Natural killer cell (primary cell): ENCODE measurements at places on chromosomes 11 and 22. TPM values are rescaled to one million over a fixed set of nuclear protein-coding genes. Genes with fewer than 3 reads are reported as not detected.

Gene PGA5
- total RNA-seq: not detected

Gene POU2F3
- not detected for total RNA-seq

Gene SPINDOC
- 25.3 TPM for total RNA-seq

Gene PRR33
- total RNA-seq: 0.14 TPM

Gene ADAMTS8
- not detected for total RNA-seq

Gene NEFH
- total RNA-seq: 0.48 TPM

DNA sequence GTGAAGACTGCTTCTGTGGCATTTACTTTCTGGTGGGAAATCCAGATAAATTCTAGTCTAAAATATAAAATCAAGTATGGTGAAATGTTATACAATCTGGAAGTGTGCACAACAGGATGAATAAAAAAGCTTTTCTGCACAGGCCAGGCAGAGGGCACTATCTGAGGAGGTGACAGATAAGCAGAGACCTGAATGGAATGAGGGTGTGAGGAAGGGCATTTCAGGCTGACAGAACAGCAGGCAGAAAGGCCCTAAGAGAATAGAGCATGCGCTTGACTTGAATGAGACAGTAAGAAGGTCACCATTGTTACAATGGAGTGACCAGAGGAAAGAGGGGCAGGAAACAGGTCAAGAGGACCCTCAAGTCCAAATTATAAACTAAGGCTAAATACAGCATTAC lies 33.6 kb upstream of the FNBP4 start:
- no peaks in the 10 kb centered on the region for H3K27me3 ChIP-seq
- H3K4me3 ChIP-seq: no peak overlapping the region
- peaks cover 74% of the 10 kb centered on the region for H3K36me3 ChIP-seq
- H3K4me1 ChIP-seq: no peaks in the 10 kb centered on the region
- DNase-seq: no peak
- no peak overlapping the region for H3K27ac ChIP-seq

GRCh38 chr11:75380716-75381420 lies 18.4 kb upstream of the RPS3 start:
- no peak overlapping the region for H3K4me3 ChIP-seq
- peaks cover 33% of the 10 kb centered on the region for H3K4me1 ChIP-seq
- H3K27ac ChIP-seq: no peak overlapping the region

- no peaks in the 10 kb centered on the region for H3K36me3 ChIP-seq
- no peaks in the 10 kb centered on the region for H3K27me3 ChIP-seq
- no peak overlapping the region for H3K27ac ChIP-seq
- DNase-seq: no peak
- no peak overlapping the region for H3K4me3 ChIP-seq
Observed at GRCh38 chr22:24208012-24208749, 26.9 kb downstream of the SUSD2 start.

GRCh38 chr22:33314316-33314715 lies 256.1 kb upstream of the SYN3 start:
- H3K4me1 ChIP-seq: no peaks in the 10 kb centered on the region
- H3K27me3 ChIP-seq: no peaks in the 10 kb centered on the region
- H3K36me3 ChIP-seq: no peaks in the 10 kb centered on the region
- no peak overlapping the region for H3K4me3 ChIP-seq

DNA sequence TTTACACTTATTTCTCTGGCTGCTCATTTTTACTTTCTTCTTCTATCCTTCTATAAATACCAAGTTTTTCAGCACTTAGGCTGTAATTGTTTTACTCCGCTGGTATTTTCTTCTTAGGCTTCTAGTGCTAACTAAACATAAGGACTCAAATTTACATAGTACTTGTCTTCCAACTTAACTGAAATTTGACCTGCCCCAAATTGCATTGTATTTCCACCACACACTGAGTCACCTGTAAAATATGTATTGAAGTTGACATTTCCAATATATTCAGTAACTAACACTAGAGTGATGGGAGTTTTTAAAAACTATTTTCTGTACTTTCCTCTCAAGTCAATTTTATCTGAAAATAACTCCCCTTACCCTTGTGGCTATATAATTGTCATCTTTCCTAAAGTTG lies 1794.1 kb upstream of the RAG2 start:
- no peak for DNase-seq
- no peaks in the 10 kb centered on the region for H3K27me3 ChIP-seq
- H3K36me3 ChIP-seq: no peaks in the 10 kb centered on the region
- no peaks in the 10 kb centered on the region for H3K4me1 ChIP-seq

DNA sequence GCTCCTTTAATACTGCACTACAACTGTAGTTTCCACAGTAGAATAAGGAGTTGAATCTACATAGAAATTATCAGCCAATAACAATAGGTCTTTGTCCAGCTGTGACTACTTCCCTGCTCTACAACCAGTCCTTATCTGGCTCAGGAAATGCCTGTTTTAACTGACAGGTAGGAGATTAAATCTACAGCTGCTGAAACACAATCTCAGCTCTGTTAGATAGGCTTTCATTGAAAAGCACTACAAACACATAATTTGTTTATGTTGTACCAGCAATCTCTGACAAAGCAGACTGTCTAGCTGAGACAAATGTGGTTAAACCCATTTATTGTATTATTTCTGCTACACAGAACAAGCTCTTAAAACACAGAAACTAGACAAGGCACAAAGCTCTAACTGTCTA lies 230.0 kb downstream of the SOX6 start:
- no peaks in the 10 kb centered on the region for H3K36me3 ChIP-seq
- H3K4me1 ChIP-seq: no peaks in the 10 kb centered on the region
- H3K27ac ChIP-seq: no peak overlapping the region

- no peak overlapping the region for H3K4me3 ChIP-seq
- no peaks in the 10 kb centered on the region for H3K4me1 ChIP-seq
- H3K36me3 ChIP-seq: no peaks in the 10 kb centered on the region
- no peaks in the 10 kb centered on the region for H3K27me3 ChIP-seq
- no peak for DNase-seq
Observed at GRCh38 chr11:472272-472671, 22.2 kb downstream of the PTDSS2 start.

DNA sequence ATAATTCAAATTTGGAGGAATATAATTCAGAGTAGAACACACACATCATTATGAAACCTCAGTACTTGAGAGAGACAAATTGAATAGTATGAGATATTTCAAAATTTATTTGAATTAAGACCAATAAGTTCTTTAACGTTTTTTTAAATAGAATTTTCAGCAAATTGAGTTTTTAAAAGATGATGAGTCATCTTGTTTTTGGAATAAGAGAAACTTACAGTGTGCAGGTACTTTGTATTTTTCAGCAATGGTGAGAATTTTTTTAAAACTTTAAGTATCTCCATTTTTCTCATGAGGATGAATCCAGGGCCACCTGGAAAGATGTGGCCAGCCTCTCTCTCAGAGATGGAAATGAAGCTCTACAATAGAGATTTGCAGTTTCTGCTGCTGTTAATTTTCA lies 1015.0 kb upstream of the TENM4 start:
- H3K27me3 ChIP-seq: no peaks in the 10 kb centered on the region
- no peaks in the 10 kb centered on the region for H3K36me3 ChIP-seq
- no peak overlapping the region for H3K27ac ChIP-seq
- no peaks in the 10 kb centered on the region for H3K4me1 ChIP-seq

DNA sequence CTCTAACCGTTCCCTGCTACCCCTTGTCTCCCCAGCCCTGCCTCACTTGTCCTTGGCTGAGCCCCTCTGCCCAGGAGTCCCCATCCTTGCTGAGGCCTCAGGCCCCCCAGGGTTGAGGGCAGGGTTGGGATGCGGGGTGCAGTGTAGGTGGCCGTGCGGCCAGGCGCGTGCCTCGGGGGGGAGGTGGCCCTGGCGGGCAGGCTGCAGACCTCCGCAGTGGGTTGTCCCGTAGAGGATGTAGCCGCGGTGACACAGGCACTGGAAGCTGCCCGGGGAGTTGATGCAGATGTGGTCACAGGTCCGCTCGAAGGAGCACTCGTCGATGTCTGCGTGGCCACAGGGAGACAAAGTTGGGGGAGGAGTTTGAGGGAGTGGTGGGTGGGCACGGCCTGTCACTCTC lies 41.9 kb upstream of the TTLL12 start:
- no peaks in the 10 kb centered on the region for H3K36me3 ChIP-seq
- no peak for DNase-seq
- no peaks in the 10 kb centered on the region for H3K27me3 ChIP-seq
- H3K4me1 ChIP-seq: peaks cover 7% of the 10 kb centered on the region
- no peak overlapping the region for H3K4me3 ChIP-seq

- H3K27me3 ChIP-seq: no peaks in the 10 kb centered on the region
- H3K36me3 ChIP-seq: no peaks in the 10 kb centered on the region
- no peaks in the 10 kb centered on the region for H3K4me1 ChIP-seq
- no peak for DNase-seq
- H3K27ac ChIP-seq: no peak overlapping the region
Observed at GRCh38 chr11:11253497-11253896, 99.6 kb downstream of the CSNK2A3 start.

DNA sequence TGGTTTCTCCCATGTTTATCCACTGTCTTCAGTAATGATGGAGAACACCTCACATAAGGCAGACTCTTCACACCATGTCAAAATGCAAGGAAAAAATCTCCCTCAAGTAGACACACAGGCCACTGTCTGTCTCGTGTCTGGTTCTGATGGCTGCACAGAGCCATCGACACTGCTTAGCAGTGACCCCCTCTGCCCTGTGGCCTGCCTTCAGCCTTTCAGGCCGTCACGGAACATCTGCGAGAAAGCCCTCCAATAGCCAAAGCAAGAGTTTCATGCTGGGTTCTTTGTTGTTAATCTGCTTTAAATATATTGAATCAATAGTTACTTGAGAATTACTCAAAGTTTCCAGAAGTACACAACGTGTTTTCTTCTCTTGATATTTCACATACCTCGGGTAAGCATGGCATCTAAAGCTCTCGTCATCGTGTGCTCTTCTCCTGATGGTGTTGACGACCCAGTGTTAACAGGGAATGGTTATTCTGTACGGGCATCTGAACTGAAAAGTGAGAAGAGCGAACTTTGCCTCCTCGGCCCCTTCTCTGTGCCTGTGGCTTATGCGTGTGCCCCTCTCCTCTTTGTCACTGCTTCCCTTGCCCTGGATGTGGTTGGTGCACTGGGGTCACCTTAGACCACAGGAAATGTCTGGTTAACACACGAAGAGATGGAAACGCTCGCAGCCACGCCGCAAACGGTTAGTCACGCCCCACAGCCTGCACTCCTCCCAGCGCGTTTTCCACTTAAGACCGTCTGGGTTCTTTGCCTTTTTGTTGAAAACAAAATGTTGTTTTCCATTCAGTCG lies 33.4 kb upstream of the CTTN start:
- peak; percentile 69 for DNase-seq
- H3K27me3 ChIP-seq: peaks cover 7% of the 10 kb centered on the region
- no peak overlapping the region for H3K27ac ChIP-seq

GRCh38 chr11:8328231-8328794 lies 64.6 kb upstream of the LMO1 start:
- H3K27ac ChIP-seq: no peak overlapping the region
- no peak for DNase-seq
- no peak overlapping the region for H3K4me3 ChIP-seq
- no peaks in the 10 kb centered on the region for H3K36me3 ChIP-seq
- no peaks in the 10 kb centered on the region for H3K27me3 ChIP-seq
- H3K4me1 ChIP-seq: peaks cover 20% of the 10 kb centered on the region

DNA sequence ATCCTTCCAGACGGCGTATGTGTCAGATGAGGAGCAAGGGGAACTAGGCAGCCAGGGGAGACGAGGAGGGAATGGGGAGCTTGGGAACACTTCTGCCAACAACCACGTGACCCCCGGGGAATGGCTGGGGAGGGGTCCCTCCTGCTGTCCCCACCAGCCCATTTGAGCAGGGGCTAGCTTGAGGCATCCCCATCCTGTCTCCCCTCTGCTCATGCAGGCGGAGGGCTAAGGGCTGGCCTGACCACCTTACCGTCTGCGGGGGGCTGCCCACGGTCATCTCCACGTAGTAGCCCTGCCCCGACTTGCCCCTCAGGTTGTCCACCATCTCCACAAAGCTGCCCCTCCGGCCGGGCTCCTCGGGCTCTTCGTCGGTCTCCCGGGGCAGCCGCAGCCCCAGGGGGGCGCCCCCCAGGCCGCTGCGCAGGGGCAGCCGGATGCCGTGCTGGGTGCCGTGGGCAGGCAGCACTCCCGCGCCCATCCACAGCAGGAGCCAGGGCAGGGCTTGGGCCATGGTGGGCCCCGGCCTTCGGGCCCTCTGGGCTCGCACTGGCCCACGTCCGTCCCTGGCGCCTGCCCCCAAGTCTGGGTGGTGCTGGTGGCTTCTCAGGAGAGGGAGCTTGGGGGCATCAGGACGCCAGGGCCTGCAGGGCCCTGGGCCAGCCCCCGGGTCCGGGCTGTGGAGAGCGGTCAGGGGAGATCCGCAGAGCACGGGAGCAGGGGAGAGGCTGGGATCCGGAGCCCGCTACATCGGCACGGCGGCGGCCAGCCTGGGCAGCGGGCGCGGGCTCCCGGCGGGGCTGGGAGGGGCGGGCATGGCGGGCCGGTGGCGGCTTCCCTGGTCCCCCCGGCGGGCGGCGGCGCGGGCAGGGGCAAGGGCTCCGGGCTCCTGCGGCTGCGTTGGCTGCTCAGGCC lies 515 bp downstream of the BACE1 start:
- H3K4me3 ChIP-seq: peak overlapping the region; percentile 41
- H3K4me1 ChIP-seq: peaks cover 16% of the 10 kb centered on the region
- H3K27me3 ChIP-seq: peaks cover 13% of the 10 kb centered on the region
- DNase-seq: no peak
- no peaks in the 10 kb centered on the region for H3K36me3 ChIP-seq

DNA sequence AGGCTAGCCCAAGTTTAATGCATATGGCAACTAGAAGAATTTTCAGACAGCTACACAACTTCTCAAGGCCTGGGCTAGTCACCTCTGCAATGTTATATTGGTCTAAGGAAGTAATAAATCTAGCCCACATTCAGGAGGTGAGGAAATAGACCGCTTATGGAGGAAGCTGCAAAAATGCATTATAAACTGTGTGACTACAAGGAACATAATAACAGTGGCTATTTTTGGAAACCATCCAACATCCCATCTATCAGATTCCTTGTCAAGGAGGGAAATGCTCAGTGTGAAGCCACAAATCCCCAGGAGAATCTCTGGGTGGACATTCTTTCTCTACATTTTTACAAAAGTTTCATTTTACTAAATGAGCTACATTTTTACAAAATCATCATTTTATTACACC lies 76.1 kb downstream of the BBOX1 start:
- no peaks in the 10 kb centered on the region for H3K4me1 ChIP-seq
- no peak overlapping the region for H3K4me3 ChIP-seq
- no peaks in the 10 kb centered on the region for H3K27me3 ChIP-seq
- DNase-seq: no peak
- no peak overlapping the region for H3K27ac ChIP-seq
- no peaks in the 10 kb centered on the region for H3K36me3 ChIP-seq

GRCh38 chr22:40001800-40002577 lies 7.2 kb downstream of the FAM83F start:
- no peaks in the 10 kb centered on the region for H3K4me1 ChIP-seq
- no peak for DNase-seq

DNA sequence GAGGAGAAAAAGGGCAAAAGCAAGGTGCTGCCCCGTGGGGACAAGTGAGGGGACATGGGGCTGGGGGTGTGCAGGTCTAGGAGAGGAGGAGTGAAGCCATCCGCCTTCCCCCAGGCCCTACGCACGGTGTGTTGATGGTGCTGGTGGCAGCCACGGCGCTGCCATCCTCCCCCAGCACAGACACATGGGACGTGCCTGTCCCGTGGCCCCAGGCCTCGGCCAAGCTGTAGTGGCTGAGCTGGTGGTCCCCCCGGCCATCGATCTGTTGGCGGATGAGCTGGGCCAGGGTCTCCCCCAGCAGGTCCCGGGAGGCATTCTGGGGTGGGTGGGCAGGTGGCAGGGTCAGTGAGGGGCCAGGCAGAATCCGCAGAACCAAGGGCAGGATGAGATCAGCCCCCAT lies 18.9 kb downstream of the GGT5 start:
- H3K4me3 ChIP-seq: no peak overlapping the region
- H3K27me3 ChIP-seq: no peaks in the 10 kb centered on the region
- H3K27ac ChIP-seq: no peak overlapping the region
- H3K4me1 ChIP-seq: no peaks in the 10 kb centered on the region
- no peak for DNase-seq
